ENCODE measurements at places on chromosomes 5 and 9.

GRCh38 chr5:111556501-111556900 is 44.2 kb upstream of the STARD4 start:
- no peak for DNase-seq

DNA sequence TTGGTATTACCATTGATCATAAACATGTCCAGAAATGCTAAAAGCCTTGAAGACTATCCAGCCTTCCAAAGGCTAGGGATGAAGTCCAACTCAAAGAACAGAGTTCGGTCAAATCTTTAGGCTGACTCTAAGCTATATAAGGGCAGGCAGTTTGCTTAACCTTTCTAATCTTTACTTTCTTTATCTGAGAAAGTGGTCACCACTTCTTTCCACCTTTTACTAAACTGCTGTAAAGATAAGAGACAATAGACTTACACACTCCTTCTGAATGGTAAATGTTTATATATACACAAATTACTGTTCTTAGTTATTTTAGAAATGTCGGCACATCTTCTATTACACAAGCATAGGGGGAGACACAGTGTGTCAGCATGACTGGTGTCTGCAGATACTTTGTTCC is 100.4 kb downstream of the NREP start:
- no peak for DNase-seq

GRCh38 chr5:115930630-115931337 is 31.5 kb upstream of the LVRN start:
- DNase-seq = no peak

GRCh38 chr9:105816202-105816744 is 121.9 kb downstream of the TMEM38B start:
- no peak for DNase-seq

- DNase-seq = no peak
These were observed 15.0 kb downstream of the NPR3 start for GRCh38 chr5:32726086-32726557.

GRCh38 chr5:179120951-179121666 is 60.9 kb downstream of the ZNF354C start:
- DNase-seq = no peak

- DNase-seq = no peak
These were observed 80.0 kb upstream of the TNC start for GRCh38 chr9:115198001-115198400.

GRCh38 chr9:77802515-77803293 is 154.6 kb upstream of the GNA14 start:
- DNase-seq = no peak

- no peak for DNase-seq
These were observed 16.0 kb downstream of the TMEM174 start for GRCh38 chr5:73188764-73189531.

GRCh38 chr5:142597546-142598337 is 88.1 kb downstream of the FGF1 start:
- no peak for DNase-seq

DNA sequence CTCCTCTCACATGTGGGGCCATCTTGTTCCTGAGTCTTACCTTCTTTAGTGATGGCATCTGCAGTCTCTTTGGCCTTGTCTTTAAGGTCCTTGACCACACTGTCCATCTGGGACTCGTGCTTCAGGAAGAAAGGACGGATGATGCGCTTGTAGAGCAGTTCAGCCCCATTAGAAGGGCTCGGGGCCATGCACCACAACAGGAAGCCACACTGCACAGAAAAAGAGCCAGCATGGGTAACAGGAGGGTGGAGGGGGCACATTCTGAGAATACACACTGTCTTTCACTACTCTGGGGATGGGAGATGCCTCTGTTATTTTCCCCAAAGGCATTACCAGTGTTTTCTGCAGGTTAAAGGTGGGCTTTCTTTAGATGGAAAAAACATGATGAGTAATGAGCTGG is 25.9 kb downstream of the SRP19 start:
- DNase-seq = no peak

GRCh38 chr9:79801459-79801858 is 229.7 kb downstream of the TLE4 start:
- no peak for DNase-seq

DNA sequence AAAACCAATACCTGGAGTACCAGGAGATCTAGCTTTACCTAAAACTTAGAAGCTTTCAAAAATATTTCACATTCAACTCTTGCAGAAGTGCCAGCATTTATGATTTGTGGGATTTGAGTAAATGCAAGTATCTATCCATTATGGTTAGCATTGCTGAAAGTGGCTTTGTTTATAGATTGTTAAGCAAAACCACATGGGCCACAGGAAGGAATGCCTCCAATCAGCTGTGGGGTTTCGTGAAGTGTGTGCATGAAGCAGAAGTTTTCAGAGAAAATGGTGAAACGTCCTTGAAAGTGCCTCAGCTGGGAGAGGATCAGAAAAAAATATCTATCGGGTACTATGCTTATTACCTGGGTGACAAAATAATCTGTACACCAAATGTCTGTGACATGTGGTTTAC is 4.2 kb downstream of the LECT2 start:
- DNase-seq = no peak

DNA sequence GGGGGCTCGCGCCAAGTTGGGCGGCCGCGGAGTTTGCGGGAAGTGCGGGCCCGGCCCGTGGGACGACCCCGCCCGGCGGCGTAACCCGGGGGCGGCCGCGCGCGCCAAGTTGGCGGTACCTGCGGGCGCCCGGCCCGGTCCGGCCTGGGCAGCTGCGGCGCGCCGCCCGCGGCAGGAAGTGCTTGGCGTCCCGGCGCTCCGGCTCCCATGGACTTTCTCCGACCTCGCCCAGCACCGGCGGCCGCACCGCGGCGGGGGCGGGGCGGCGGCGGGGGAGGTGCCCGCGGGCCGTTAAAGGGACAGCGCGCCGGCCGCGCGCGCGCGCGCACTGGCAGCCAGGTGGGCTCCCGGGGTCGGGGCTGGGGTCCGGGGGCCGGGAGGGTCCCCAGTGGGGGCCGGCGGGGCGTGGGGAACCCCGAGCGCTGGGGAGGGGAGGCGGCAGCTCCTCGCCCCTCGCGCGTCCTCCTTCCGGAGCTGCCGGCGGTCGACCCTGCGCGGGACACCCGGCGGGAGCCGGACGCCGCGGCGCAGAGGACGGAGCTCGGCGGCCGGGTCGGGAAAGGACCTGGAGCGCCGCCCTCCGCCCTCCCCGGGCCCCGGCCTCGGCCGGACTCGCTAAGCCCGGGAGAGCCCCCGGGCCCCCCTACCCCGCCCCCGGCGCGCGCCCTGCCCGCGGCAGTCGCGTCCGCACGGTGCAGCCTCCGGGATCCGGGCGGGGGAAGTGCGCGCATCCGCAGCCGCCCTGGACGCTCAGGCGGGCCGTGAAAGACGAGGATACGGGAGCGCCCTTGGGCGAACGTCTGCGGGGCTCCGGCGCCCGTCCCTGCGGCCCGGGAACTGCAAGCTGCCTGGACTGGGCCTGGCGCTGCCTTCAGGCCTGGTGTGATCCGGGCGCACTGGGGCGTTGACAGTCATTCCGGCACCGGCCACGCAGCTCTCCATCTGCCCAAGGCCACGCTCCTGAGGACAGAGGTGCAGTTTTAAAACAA is at the start of gene NACC2:
TSS of gene NACC2 (minus strand) at position 220 of the 989 bp plus-strand sequence. CDS start 44,768 bp downstream, outside the sequence.
- DNase-seq = no peak

- DNase-seq = no peak
These were observed 47.0 kb downstream of the PLEKHG4B start for GRCh38 chr5:138936-139335.

DNA sequence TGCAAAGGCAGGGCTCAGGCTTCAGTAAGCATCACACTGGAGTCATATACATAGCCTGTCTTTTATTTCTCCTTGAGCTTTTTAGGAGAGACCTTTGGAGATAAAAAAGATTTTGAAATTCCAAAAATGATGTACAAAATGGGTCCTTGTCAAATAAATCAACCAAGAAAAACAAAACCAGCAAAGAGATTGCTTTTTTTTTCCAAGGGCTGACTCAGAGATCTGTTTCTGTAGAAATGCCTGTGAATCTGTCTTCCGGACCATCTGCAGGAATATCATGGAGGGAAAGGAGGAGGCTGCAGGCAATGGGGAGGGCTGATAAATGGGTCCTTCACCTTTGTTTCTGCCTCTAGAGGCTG is 77.4 kb downstream of the SLIT3 start:
- DNase-seq = no peak

GRCh38 chr9:114011313-114011712 is 66.8 kb downstream of the AMBP start:
- DNase-seq = no peak

DNA sequence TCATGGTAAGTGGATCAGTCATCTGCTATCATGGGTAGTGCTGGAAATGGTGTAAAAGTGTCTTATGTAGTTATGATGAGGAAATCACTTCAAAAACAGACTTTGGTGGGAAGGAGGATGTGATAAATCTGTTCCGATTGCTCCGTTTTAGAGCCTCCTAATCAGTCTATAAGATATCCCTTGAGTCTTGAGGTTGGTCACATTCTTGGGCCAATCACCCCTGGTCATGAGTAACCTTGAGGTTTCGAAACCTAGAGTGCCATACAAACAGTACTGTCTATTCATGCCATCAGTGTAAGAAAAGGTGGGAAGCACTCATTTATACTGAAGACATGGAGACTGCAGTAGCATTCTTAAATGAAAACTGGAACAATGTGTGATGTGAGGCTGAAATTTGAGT is 45.8 kb downstream of the LRRTM2 start:
- DNase-seq = no peak

GRCh38 chr9:1125741-1126140 is 75.6 kb downstream of the DMRT2 start:
- DNase-seq = no peak

- no peak for DNase-seq
These were observed 95.3 kb downstream of the PRELID2 start for GRCh38 chr5:145739843-145740242.

GRCh38 chr9:106019702-106020101 is 325.4 kb downstream of the TMEM38B start:
- DNase-seq = no peak

DNA sequence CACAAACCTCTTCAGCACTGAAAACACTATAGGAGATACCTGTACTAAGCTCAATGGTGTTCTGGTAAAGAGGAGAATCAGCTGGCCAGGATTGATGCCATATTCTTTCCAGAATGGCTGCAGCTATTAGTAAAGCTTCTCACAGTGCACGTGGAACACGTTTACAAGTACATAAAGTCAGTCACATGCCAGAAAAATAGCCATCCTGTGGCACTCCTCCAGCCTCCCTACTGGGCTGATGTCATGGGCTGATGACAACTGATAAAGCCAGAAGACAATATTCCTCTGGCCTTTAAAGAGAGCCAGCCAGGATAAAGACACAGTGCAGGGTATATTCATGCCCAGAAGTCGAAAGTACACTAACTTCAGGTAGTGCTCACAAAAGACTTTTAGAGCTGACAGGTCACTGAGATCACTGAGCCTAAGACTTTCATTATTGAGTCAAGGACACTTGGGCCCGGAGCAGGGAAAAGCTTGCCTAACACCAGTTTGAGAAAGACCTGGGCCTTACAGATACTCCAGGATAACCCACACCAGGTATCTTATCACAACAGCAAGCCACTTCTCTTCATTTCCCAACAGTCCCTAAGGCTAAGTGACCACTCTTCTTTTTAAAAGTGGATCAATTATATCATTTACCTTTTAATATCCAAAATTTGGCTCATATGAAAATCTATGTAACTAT is 29.4 kb downstream of the ABITRAM start:
- DNase-seq = no peak

GRCh38 chr5:130035388-130035787 is 131.1 kb downstream of the CHSY3 start:
- no peak for DNase-seq

DNA sequence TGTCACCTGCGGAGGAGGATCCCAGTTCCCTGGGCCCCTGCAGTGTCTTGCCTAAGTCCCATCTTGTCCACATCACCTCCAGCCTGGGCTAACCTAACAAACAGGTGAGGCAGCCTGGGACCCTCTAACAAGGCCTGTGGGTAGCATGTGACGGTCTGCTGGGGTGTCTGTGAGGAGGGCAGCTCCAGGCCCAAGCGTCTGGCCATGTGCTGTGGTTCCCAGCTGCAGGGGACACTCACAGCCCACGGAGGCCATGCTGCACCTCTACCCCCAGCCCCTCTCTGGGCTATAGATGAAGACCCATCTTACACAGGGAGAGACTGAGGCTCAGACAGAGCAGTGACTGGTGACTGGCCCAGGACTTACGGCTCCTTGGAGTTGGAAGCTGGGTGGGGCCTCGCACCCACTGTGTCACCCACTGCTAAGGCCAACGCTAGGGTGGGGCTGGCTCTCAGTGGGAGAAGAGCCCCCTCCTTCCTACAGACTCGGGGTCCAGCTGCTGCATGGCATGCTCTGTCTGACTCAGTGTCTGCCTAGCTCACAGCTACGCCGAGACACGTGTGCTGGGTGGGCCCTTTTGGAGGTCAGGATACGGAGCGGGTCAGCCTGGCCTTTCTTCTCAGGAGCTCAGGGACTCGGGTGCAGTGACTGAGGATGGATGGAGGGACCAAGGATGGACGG is 40.8 kb upstream of the RNF130 start:
- no peak for DNase-seq

- DNase-seq = no peak
These were observed at the start of gene PIP5KL1 for GRCh38 chr9:127930231-127931091. Gene PIP5KL1 (minus strand): TSS chr9:127930777. CDS start chr9:127930752, 25 bp downstream.

DNA sequence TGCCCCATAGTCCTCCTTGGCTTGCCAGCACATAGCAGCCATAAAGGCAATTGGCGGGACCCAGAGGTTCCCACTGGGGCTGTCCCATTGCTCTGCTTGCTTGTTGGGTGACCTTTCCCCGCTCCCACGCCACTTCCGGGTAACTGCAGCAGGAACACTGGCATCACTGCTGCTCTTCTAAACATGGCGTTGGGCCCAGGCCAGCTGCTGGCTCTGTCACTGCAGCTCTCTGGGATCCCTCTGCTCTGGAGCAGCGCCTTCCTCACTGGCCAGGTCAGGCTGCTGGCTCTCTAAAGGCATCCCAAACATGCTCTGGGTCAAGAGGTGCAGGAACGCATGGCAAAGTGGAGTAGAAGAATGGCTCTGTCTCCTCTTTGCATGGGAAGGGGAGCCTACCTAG is 92.9 kb downstream of the DRD1 start:
- DNase-seq = no peak

- no peak for DNase-seq
These were observed 165.6 kb downstream of the DCP2 start for GRCh38 chr5:113142186-113142585.

DNA sequence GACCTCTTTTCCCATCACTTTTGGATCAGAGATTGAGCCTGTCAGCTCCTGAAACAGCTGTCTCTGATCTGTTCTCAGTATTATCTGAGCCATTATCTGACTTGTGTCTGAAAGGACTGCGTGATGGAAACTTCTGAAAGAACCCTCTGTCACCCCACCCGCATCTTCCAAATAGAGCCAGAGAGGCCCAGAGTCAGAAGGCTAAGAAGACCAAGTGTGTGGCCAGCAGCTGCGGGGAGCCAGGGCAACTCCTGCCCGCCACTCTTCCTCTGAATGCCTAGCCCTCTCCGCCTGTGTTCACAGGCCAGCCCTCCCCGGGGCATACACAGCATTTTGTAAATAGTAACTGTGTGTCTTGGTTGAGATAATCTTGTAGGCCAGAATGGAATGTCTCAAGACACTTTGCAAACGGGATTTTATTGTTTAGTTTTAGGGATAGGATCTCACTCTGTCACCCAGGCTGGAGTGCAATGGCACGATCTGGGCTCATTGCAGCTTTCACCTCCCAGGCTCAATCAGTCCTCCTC is 92.7 kb downstream of the AOPEP start:
- DNase-seq = no peak

All from stimulated activated CD4-positive, alpha-beta T cell treated with anti-CD3 and anti-CD28 coated beads, Interleukin-1b, Interleukin-23, amount 100 ng/mL, for 1 hour (primary cell).